ENCODE measurements at places on chromosomes 13 and 19. TPM values are rescaled to one million over a fixed set of nuclear protein-coding genes. Genes with fewer than 3 reads are reported as not detected.

SYNE4 gene
- total RNA-seq: 3.7 TPM

GRCh38 chr13:101955764-101956163 is 446.1 kb downstream of the FGF14 start:
- no peaks in the 10 kb centered on the region for H3K36me3 ChIP-seq
- no peaks in the 10 kb centered on the region for H3K27me3 ChIP-seq
- DNase-seq: no peak
- H3K4me1 ChIP-seq: no peaks in the 10 kb centered on the region
- H3K4me3 ChIP-seq: no peak overlapping the region

DNA sequence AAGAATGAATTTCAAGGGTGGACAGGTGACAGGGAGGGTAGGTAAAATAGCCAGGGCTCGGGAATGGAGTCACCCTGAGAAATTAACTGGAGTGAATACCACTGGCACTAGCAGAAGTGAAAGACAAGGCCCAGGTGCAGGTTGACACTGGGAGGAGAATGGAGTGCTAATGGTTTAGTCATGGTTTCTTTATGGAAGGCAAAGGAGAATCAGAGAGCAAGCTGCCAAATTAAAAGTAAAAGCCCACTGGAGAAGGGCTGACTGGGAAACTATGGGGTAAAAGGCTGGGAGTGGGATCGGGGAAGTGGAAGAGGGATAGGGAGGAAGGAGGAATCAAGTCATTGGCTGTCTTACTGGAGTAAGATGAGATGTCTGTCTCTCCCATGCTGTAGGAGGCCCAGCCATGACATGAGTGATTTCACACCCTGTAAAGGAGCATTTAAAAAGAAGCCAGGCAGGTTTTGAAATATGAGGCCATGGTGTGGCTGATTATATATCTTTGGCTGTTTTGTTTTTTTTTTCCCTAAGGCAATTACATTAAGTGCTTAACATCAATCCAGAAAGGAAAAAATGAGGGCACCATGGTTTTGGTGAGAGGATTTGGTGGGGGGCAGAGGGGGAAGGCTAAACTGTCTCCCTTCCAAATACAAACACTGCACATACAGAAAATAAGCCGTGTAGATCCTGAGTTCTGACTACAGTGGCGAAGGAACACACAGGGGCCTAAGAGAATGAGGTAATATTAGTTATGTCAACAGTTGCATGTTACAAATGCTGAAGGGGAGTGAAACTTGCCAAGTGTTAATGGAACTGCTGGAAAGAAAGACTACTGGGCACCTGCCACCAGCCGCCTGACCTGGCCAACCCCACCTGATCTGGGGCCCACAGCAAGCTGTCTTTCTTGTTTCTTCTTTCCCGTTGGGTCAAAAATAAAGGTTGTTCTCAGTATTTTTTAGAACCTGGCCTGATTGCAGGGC is 183.5 kb upstream of the TSC22D1 start:
- no peak overlapping the region for H3K4me3 ChIP-seq
- no peaks in the 10 kb centered on the region for H3K27me3 ChIP-seq
- H3K36me3 ChIP-seq: no peaks in the 10 kb centered on the region

- H3K4me3 ChIP-seq: no peak overlapping the region
- H3K27me3 ChIP-seq: no peaks in the 10 kb centered on the region
- no peaks in the 10 kb centered on the region for H3K36me3 ChIP-seq
- H3K27ac ChIP-seq: no peak overlapping the region
Measured at GRCh38 chr13:50676602-50677001, 166.9 kb downstream of the DLEU7 start.

DNA sequence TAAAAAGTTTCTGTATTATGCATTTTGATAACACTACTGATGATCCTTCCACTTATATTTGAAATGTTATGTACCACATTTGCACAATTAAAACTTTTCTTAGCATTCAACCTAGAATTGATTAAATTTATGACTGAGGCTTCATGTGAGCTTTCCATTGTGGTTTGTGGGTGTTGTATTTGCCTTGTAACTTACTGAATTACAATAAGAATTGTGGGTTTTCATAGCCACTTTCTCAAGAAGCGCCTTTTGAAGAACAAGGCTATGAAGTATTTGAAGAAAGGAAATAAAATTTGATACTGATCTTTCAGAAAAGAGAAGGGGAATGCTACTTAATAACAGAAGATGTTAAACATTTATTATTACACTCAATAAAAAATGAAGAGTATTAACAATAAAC is 7.0 kb upstream of the TEX26 start:
- H3K4me1 ChIP-seq: no peaks in the 10 kb centered on the region
- H3K27ac ChIP-seq: no peak overlapping the region
- no peak overlapping the region for H3K4me3 ChIP-seq
- no peaks in the 10 kb centered on the region for H3K27me3 ChIP-seq
- DNase-seq: no peak

DNA sequence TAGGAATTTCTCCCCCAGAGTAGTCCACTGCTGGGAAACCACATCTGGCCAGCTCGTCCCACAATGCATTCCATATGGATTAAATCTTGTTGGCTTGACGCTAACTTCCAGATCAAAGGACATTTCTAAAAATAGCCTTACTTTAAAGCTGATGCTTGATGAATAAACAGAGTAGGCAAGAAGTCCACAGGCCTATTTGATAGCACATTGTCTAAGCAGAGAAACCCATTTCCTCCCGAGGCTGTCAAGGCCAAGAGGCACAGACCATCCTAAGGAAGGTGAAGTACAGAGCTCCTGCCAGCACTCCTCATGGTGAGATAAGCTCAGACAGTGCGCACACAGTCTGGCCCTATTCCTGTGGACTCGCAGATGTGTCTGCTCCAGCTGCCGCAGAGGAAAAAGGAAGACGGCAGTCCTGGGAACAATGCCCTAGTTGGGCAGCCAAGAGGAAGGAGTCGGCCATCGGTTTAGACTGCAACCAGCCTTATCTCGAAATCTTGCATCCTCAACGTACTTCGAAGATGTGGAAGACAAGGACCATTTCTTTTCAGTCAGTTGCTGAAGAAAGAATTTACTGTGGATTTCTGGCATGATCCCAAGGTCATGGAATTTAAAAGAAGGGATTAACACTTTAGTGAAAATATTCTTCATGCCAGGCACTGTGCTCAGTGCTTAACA is 156.8 kb downstream of the RGCC start:
- peaks cover 3% of the 10 kb centered on the region for H3K36me3 ChIP-seq
- no peak overlapping the region for H3K4me3 ChIP-seq
- DNase-seq: no peak
- H3K27me3 ChIP-seq: no peaks in the 10 kb centered on the region
- H3K27ac ChIP-seq: no peak overlapping the region

DNA sequence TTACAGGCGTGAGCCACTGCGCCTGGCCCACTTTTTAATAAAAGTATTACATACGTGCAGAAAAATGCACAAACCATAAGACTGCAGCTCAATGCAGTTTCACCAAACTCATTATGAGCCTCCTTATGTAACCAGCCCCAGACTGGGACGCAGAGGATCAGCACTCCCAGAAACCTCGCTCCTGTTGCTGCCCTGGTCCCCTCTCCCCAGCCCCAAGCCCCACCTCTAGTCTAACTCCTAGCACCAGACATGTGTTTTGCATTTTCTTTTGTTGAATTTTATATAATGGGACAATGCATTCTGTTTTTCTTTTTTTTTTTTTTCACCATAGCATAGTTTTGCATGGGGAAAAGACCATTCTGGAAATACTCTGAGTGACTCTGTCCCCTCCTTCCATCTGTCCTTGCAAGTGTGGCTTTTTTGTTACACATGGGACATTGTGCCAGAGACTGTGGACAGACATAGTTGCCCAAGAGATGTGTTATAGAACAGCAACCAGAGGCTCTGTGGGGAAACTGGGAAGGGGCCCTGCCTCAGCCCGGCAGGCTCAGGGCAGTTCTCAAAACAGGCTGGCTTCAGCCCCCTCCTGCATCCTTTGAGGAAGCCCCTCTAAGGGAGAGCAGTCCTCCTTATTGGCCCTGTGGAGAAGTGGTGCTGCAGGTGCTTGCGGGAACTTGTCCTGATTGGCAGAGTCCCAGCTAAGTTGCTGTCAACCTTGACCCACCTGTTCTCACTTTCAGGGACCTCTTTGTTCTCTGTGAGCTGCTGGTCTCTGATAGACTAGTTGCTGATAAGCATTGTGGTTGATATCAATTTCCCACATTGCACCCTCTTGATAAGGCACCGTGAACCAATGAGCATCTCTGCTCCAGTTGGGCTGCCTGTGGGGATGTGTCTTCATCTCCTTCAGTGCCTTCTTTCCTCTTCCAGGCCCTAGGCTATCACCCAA is 13.8 kb upstream of the OLFM4 start:
- no peak overlapping the region for H3K4me3 ChIP-seq
- H3K4me1 ChIP-seq: no peaks in the 10 kb centered on the region
- DNase-seq: no peak
- H3K27me3 ChIP-seq: no peaks in the 10 kb centered on the region
- no peak overlapping the region for H3K27ac ChIP-seq

DNA sequence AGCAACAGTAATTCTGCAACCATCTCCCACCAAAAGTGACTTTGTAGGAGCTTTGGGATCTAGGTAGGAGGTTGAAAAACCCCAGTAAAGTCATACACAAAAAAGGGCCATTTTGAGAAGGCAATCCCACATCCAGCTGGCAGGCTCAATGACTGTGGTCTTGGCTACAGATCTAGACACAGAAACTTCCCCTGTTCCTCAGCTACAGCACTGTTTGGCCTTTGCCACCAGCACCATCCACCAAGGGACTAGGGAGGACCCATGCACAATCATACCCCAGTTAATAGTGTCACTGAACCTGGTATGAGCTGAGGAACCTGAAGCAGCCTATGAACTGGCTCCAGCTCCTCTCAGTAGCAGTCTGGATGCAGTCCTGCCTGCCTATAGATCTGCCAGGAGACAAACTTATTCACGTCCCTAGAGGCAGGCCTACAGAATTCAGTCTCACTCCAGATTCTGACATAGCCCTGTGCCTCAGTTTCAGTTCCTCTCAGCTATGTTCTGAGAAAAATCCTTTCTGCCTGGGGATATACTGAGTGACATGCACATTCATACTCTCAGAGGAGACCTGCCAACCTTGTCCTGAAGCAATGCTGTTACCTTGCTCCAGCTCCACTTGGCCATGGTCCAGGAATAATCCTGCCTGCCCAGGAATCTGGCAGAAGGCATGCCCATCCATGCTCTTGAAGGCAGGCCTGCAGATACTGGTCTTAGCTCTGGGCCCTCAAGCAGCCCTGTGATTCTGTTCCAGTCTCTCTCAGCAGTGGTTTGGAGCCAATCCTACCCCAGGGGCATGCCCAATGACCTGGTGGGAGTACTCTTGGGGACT is 2048.3 kb upstream of the PCDH20 start:
- no peaks in the 10 kb centered on the region for H3K4me1 ChIP-seq
- DNase-seq: no peak
- no peak overlapping the region for H3K27ac ChIP-seq
- no peaks in the 10 kb centered on the region for H3K27me3 ChIP-seq
- H3K36me3 ChIP-seq: no peaks in the 10 kb centered on the region
- H3K4me3 ChIP-seq: no peak overlapping the region

- no peak for DNase-seq
- no peaks in the 10 kb centered on the region for H3K36me3 ChIP-seq
- H3K27me3 ChIP-seq: no peaks in the 10 kb centered on the region
- H3K4me1 ChIP-seq: peaks cover 66% of the 10 kb centered on the region
- peak overlapping the region; percentile 71 for H3K27ac ChIP-seq
Measured at GRCh38 chr19:43783636-43784035, 2.9 kb upstream of the KCNN4 start.

DNA sequence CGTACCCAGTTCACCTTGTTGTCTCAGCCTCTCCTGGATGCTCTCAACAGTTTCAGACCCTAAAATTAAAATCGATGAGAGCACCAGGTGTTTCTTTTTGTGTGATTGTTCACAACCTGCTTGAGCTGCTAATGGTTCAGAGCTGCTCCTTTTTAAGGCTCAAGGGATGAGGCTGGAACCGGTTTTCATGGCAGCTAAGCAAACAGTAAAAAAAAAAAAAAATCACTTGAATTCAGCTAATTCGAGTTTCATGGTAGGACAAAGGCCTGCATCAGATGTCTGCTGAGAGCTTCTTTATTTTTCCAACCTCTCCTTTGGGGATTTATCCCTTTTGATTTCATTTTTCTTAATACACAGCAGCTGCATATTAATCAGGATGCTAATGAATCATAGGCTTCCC is 6.5 kb downstream of the SYCE2 start:
- no peak for DNase-seq
- no peaks in the 10 kb centered on the region for H3K36me3 ChIP-seq
- no peaks in the 10 kb centered on the region for H3K27me3 ChIP-seq
- peaks cover 8% of the 10 kb centered on the region for H3K4me1 ChIP-seq

DNA sequence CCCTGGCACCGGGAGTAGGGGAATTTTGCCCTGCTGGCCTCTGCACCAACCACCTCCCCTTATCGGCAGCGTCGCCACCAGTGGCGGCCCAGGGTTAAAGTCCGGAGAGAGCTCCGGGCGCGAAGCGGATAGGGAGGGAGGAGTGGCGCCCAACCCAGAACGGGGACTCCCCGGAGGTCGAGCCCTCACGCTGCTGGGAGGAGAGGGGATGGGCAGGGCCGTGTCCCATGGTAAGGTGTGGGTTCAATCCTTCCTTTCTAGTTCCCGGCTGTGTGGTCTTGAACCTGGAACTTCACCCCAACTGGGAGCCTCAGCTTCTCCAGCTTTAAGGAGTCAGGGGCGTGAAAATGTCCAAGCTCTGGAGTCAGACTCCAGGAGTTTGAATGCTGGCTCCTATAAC is 23.3 kb upstream of the BCL3 start:
- no peak for DNase-seq
- no peaks in the 10 kb centered on the region for H3K36me3 ChIP-seq
- H3K4me3 ChIP-seq: no peak overlapping the region
- peaks cover 45% of the 10 kb centered on the region for H3K4me1 ChIP-seq

DNA sequence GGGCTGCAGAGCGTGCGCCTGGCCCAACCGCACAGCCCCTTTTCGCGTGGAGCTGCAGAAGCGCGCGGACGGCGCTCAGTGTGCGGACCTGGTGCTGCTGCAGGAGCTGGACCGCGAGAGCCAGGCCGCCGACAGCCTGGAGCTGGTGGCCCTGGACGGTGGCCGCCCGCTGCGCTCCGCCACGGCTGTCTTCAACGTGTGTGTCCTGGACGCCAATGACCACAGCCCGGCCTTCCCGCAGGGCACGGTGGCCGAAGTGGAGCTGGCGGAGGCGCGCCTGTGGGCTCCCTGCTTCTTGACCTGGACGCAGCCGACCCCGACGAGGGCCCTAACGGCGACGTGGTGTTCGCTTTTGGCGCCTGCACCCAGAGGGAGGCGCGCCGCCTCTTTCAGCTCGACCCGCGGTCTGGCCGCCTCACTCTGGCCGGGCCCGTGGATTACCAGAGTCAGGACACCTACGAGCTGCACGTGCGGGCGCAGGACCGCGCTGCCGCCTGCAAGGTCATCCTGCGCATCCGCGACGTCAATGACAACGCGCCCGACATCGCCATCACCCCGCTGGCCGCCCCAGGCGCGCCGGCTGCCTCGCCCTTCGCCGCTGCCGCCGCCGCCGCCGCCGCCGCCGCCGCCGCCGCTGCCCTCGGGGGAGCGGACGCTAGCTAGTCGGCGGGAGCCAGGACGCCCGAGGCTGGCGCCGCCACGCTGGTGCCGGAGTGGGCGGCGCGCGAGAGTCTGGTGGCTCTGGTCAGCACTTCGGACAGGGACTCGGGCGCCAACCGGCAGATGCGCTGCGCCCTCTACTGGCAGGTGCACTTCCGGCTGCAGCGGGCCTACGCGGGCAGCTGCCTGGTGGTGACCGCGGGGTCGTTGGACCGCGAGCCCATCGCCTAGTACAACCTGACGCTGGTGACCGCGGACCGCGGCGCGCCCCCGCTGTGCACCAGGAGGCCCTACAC is 172.2 kb downstream of the OLFM4 start:
- no peak for DNase-seq
- no peaks in the 10 kb centered on the region for H3K36me3 ChIP-seq
- no peak overlapping the region for H3K27ac ChIP-seq
- peaks cover 26% of the 10 kb centered on the region for H3K27me3 ChIP-seq
